ENCODE measurements at places on chromosomes 1 and 21. TPM values are rescaled to one million over a fixed set of nuclear protein-coding genes. Genes with fewer than 3 reads are reported as not detected.

The SELENBP1 gene
- total RNA-seq = 413 TPM

The LRRC53 gene
- not detected for total RNA-seq

The BTG3 gene
- 51.8 TPM for total RNA-seq

The KRTAP11-1 gene
- total RNA-seq = not detected

GRCh38 chr1:165842671-165843129 lies 15.3 kb downstream of the UCK2 start:
- H3K4me1 ChIP-seq = peaks cover 17% of the 10 kb centered on the region
- H3K27me3 ChIP-seq = peaks cover 5% of the 10 kb centered on the region
- no peak overlapping the region for H3K4me3 ChIP-seq
- H3K27ac ChIP-seq = no peak overlapping the region
- no peak for DNase-seq

DNA sequence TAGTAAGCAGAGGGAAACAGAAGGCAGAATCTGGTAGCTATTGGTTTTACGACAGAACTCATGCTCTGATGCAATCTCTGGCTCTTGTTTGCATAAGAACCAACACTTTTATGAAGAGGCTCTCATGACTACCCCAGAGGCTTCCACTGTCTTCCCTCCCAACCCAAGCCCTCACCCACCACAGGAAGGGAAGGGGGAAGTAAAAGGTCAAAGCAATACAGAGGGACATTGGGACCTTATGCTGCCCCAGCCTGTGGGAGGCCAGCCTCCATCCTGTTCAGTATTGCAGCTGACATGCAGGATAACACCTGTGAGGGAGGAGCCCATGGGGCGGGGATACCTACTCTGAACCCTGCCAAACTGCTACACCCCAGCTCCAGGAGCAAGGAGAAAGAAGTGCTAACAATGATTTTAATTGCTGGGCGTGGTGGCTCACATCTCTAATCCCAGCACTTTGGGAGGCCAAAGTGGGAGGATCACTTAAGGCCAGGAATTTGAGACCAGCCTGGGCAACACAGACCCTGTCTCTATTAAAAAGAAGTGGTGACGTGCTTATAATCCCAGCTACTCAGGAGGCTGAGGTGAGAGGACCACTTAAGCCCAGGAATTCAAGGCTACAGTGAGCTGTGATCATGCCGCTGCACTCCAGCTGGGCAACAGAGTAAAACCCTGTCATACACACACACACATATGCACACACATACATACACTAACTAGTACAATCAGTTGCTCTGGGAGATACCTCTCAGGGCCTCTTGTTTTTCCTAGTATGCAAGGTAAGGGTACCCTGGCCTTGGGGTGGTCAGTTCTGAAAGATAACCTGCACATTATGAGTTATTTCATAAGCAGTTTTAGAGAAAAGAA lies 9.5 kb downstream of the MR1 start:
- peak; percentile 75 for DNase-seq
- no peak overlapping the region for H3K4me3 ChIP-seq
- H3K27me3 ChIP-seq = no peaks in the 10 kb centered on the region
- peaks cover 6% of the 10 kb centered on the region for H3K36me3 ChIP-seq
- H3K27ac ChIP-seq = peak overlapping the region; percentile 73
- peaks cover 46% of the 10 kb centered on the region for H3K4me1 ChIP-seq

- no peaks in the 10 kb centered on the region for H3K36me3 ChIP-seq
Measured at GRCh38 chr1:51549016-51549619, 30.1 kb upstream of the EPS15 start.

DNA sequence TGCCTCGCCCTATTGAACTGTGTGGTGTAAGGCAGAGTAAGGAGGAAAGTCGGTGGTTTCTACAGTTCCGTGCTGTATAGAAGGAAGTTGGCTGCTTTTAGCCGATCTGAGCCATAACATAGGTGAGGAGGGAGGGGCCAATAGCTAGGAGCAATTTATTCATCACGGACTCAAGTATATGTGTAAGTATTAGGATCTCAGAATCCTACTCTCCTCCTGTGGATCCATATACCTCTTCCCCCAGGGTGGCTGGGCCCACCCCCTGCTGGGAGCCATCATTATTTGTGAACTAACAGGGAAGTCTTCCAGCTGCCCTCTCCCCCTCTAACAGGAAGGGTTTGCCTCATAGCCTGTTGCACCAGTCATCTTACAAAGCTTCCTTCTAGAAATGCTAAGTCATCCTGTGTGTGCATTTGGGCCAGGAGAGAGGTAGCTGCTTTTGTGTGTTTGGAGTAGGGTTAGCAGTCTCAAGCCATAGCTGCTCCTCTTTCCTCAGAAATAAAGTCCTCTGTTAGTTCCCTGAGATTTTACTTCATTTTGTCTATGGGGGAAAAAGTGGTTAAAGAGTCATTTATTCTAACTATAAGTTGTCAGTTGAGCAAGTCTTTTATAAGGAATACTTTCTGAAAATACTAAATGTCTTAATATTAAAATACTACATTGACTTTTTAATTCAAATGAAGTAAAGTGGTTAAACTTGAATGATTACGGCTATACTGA lies 14.9 kb upstream of the CENPS start:
- peak; percentile 53 for DNase-seq
- peaks cover 97% of the 10 kb centered on the region for H3K36me3 ChIP-seq
- H3K4me1 ChIP-seq = no peaks in the 10 kb centered on the region
- H3K27me3 ChIP-seq = no peaks in the 10 kb centered on the region
- H3K4me3 ChIP-seq = no peak overlapping the region

GRCh38 chr1:24600551-24600950 lies 42.6 kb upstream of the SRRM1 start:
- no peak for DNase-seq
- no peaks in the 10 kb centered on the region for H3K4me1 ChIP-seq
- no peaks in the 10 kb centered on the region for H3K36me3 ChIP-seq
- no peaks in the 10 kb centered on the region for H3K27me3 ChIP-seq
- H3K4me3 ChIP-seq = no peak overlapping the region

DNA sequence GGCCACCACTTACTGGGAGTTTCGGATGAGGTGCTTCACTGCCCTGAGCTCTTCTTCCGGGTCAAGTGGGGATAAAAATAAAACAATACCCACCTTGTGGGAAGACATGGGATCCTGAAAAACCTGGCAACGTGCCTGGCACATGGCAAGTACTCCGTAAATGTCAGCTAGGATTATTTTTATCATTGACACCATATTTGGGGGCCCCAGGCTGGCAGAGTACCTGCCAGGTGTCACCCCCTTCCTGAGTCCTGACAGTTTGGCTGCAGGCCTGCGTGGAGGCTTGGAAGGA lies 9.2 kb upstream of the EPHA2 start:
- no peak overlapping the region for H3K27ac ChIP-seq
- H3K4me1 ChIP-seq = peaks cover 21% of the 10 kb centered on the region
- no peak for DNase-seq
- H3K36me3 ChIP-seq = no peaks in the 10 kb centered on the region
- no peaks in the 10 kb centered on the region for H3K27me3 ChIP-seq

- H3K4me3 ChIP-seq = no peak overlapping the region
- H3K27me3 ChIP-seq = no peaks in the 10 kb centered on the region
- H3K4me1 ChIP-seq = no peaks in the 10 kb centered on the region
- DNase-seq = no peak
Measured at GRCh38 chr1:174397261-174397660, 50.5 kb upstream of the GPR52 start.

DNA sequence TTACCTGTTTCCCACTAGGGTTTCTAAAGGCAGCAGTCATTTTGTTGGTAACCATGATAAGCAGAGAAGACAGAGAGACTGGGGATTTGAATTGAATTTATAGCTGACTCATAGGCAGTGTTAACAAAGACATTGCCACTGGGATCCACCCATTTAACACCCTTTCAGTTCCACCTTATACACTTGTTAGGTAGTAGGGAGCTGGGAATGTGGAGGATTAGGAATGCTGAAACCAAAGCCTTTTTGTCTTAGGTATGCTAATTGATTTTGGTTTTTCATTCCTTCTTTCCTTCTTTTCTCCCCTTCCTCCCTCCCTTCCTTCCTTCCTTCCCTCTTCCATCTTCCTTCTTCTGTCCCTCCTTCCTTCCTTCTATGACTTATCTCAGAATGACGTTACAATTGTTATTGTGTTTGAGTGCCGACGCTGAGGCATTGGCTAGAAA lies 7.5 kb upstream of the EVI5 start:
- H3K4me1 ChIP-seq = peaks cover 4% of the 10 kb centered on the region
- H3K36me3 ChIP-seq = no peaks in the 10 kb centered on the region
- no peak overlapping the region for H3K27ac ChIP-seq
- no peak for DNase-seq

DNA sequence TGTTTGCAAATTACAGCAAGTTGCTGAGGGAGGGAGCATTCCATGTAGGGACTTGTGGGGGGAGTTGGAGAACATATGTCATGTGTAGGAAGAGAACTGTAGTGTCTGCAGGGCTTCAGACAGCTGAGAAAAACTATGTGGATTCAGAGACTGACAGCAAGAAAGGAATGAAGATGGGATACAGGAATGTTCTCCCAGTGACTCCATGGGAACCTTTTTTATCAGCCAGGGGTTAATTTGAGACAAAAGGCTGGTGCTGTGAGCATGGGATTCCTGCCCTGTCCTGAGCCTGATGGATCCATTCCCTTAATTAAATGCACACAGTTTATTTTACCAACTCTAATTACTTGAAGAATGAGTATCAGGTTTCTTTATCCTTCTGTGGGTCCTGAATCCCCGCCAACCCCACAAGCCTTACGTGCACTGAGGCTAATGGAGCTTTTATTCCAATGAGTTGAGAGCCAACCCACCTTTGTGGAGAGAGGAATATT lies 26.5 kb upstream of the PLXNA2 start:
- peaks cover 15% of the 10 kb centered on the region for H3K27me3 ChIP-seq
- no peak overlapping the region for H3K4me3 ChIP-seq
- no peak overlapping the region for H3K27ac ChIP-seq
- H3K4me1 ChIP-seq = no peaks in the 10 kb centered on the region

DNA sequence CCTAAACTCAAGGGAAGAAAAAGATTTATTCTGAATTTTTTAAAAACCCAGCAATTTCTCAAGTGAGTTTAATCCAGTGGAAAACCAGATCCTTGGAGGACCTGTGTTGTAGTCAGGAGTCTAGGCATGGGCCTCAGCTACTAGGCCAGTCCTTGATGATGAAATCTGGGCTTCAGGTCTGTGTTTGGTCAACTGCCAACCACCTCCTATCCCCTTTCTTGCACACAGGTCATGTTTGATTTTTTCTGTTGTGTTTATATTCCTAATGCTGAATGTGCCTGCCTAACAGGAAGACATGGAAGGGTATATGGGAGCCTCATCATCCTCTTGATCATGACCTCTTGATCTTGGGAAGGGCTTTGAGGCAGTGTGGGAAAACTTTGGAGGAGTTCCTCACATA lies 38.2 kb upstream of the SLC19A2 start:
- no peak overlapping the region for H3K27ac ChIP-seq

DNA sequence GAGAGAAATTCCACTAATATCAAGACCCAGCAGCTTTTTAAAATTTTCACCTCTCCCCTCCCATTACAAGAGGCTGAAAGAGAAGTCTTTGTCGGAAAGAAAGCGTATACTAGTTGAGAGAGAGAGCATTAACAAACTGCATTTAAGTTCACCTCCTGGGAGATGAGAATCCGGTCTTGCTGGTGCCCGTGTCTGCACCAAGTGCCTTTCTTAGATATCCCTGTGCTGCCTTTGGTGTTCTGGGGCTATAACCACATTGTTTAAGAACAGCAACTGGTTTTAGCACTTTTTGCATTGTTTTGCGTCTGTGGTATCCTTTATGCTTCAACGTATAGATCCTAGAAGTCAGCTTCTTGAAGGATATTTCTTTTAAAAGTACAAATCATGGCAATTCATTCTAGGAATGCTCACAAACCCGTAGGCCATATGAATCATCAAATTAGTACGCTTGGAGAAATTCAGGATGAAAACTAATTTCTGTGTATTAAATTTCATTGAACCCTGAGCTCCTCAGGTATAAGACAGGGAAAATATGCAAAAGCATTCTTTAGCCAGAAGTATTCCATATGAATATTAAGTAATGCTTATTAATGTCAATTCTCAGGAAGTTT lies 3.4 kb upstream of the RPE65 start:
- H3K27ac ChIP-seq = no peak overlapping the region
- no peaks in the 10 kb centered on the region for H3K27me3 ChIP-seq
- no peaks in the 10 kb centered on the region for H3K36me3 ChIP-seq
- no peak overlapping the region for H3K4me3 ChIP-seq

GRCh38 chr1:91732291-91733107 lies 153.5 kb downstream of the TGFBR3 start:
- no peak overlapping the region for H3K4me3 ChIP-seq
- H3K27me3 ChIP-seq = no peaks in the 10 kb centered on the region
- H3K27ac ChIP-seq = no peak overlapping the region
- H3K36me3 ChIP-seq = peaks cover 7% of the 10 kb centered on the region
- peaks cover 33% of the 10 kb centered on the region for H3K4me1 ChIP-seq
- DNase-seq = no peak

GRCh38 chr21:42467140-42467983 lies 28.7 kb downstream of the RSPH1 start:
- H3K4me1 ChIP-seq = peaks cover 27% of the 10 kb centered on the region
- H3K27ac ChIP-seq = no peak overlapping the region
- H3K27me3 ChIP-seq = no peaks in the 10 kb centered on the region
- no peak overlapping the region for H3K4me3 ChIP-seq

GRCh38 chr1:205012391-205013140 lies 30.4 kb upstream of the CNTN2 start:
- DNase-seq = no peak
- no peaks in the 10 kb centered on the region for H3K27me3 ChIP-seq
- no peaks in the 10 kb centered on the region for H3K36me3 ChIP-seq
- no peak overlapping the region for H3K4me3 ChIP-seq
- H3K27ac ChIP-seq = no peak overlapping the region
- H3K4me1 ChIP-seq = peaks cover 9% of the 10 kb centered on the region

DNA sequence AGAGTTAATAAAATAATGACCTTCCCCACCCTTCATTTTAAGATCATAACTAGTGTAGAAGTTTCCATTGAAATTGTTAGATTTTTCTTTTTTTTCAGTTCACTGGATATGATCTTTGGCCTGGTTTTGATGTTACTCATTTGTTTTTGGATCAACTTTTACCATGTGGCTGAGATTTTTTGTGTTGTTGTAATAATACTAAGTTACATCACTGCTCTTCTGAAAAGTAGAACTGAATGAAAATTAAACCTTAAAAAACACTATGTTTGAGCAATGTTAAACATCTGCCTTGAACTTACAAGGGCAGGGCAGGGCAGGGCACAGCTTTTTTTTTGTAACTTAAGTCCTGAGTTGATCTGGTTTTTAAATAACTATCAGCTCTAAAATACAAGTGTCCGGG lies 204.8 kb upstream of the ADAMTS5 start:
- no peak overlapping the region for H3K27ac ChIP-seq
- H3K27me3 ChIP-seq = no peaks in the 10 kb centered on the region
- no peaks in the 10 kb centered on the region for H3K36me3 ChIP-seq
- H3K4me1 ChIP-seq = no peaks in the 10 kb centered on the region
- no peak overlapping the region for H3K4me3 ChIP-seq

DNA sequence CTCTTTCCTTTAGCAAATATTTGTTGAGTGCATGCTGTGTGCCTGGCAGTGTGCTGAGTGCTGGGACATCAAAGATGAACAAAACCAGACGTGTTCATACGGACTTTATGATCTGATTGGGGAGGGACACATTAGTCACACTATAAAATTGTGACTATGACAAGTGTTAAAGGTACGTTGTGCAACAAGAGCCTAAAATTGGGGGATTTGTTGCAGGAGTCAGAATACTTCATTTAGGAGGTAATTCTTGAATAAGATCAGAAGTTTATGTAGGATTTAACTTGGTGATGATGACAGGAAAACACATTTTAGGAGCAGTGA lies 29.6 kb downstream of the B3GALT2 start:
- DNase-seq = no peak
- peaks cover 37% of the 10 kb centered on the region for H3K36me3 ChIP-seq
- H3K27ac ChIP-seq = no peak overlapping the region
- H3K27me3 ChIP-seq = no peaks in the 10 kb centered on the region
- H3K4me1 ChIP-seq = no peaks in the 10 kb centered on the region
